Activated T-cell treated with anti-CD3 and anti-CD28 coated beads for 4 hours (primary cell): ENCODE measurements at places on chromosomes 5 and 9.
A peak's percentile ranks its signal among the peaks of the same experiment; 100 is the strongest.

GRCh38 chr5:56066931-56067450 lies 72.2 kb upstream of the IL6ST start:
- DNase-seq, result no peak

GRCh38 chr5:82097-82496 lies 9.9 kb upstream of the PLEKHG4B start:
- no peak for DNase-seq

GRCh38 chr9:36935332-36935731 lies 98.7 kb downstream of the PAX5 start:
- DNase-seq, result no peak

GRCh38 chr9:94287877-94288513 lies 28.9 kb downstream of the ZNF169 start:
- DNase-seq, result no peak

- DNase-seq, result no peak
These were observed 152.7 kb upstream of the POC5 start for GRCh38 chr5:75869891-75870290.

DNA sequence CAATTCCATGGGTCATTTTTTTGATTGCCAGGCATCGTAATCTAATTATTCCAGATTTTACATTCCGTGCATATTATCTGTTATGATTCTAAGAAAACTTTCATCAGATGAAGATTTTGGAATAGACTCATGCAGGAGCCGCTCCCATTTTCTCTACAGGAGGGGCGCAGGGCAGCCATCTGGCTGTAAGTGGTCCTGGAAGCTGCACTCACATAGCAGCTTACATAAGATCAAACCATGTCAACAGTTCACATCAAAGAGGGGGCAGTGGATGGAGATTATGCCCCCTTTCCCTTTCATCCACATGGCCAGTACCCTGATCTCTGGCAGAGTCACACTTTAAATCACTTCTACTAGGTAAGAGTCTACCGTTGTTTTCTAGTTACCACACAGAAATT lies 73.3 kb upstream of the PCA3 start:
- DNase-seq, result no peak

- no peak for DNase-seq
These were observed 52.5 kb downstream of the NR3C1 start for GRCh38 chr5:143350751-143351602.

DNA sequence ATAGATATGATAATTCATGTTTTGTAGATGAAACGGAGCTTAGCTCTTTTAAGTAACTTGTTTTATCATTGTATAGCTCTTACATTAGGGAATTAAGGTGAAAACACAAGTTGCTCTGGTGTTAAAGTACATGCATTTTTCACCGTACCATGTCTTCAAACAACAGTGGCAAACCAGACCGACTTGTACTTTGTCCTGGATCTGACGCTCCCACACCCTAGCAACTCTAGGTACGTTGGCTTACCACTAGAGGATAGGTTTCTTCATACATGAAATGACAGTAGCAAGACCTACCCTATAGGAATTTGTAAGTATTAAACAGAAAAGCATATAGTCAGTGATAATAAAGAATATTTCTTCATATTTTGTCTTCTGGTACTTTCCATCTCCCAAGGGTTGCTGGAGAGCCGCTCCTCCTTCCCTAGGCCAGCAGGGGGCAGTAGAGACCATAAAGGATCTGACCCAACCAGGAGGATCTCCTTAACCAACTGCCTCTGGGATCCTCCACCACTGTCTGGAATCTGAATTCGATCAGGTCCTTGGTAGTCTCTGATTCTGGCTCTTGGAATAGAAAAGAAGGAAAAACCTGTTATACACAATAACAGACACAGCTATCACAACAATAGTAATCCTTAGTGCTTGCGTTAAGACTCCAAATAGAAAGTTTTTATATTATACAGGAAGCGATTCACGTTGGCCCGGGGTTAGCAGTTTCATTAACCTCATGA lies 136.7 kb downstream of the CAVIN4 start:
- peak; percentile 2 for DNase-seq

GRCh38 chr5:168525856-168526255 lies 3.2 kb upstream of the FBLL1 start:
- no peak for DNase-seq

DNA sequence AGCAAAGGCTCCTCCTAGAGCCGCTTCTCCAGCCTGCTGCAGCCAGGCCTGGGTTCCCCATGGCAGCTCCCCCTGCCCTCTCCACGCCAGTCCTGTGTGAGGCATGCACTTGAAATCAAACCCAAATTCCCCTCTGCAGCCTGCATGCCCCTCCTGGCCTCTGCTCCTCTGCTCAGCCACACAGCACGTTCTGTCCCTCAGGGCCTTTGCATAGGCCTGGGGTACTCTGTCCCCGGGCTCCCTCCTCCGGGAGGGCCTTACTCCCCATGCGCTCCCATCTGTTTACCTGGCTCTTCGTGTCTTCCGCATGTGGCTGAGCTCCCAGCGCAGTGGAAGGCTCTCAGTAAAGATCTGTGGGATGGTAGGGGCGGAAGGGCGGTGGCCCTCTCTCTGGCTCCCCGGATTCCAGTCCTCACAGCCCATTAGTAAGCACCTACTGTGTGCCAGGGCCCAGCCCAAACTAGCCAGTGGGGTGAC lies 203.5 kb upstream of the IER5L start:
- no peak for DNase-seq

- DNase-seq, result peak; percentile 60
These were observed 79.5 kb upstream of the HTR4 start for GRCh38 chr5:148733601-148734438.

- DNase-seq, result peak; percentile 56
These were observed 23.4 kb downstream of the MEGF10 start for GRCh38 chr5:127313847-127314473.

DNA sequence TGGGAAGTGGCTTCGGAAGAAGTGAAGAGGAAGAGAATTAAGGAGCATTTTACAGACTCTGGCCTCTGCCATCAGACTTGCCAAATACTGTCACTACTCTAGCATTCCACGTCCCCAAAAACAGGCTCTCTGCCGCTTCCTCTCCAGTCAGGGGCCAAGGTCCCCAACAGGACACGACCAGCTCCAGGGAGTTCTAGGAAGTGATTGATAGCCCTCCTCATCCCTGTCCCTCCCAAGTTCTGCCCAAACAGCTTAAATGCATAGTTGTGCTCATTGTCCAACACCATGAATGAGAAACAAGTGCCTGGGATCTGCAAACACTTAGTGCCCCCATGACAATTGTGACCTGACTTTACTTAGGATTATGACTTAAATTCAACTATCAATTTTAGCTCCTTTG lies 96.5 kb downstream of the MED10 start:
- DNase-seq, result no peak

DNA sequence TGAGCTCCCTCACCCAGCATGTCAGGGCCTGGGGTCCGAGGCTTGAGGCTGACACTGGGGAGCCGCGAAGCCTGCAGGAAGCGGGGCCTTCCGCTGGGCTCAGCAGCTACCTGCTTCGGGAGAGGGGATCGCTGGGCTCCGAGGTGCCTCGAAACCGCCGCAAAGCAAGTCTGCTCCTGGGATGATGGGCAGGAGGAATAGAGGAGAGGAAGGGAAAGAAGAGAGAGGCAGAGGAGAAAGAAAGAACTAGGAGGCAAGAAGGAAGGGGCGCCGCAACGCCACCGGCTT lies 1.5 kb upstream of the PRDM12 start:
- DNase-seq, result no peak

DNA sequence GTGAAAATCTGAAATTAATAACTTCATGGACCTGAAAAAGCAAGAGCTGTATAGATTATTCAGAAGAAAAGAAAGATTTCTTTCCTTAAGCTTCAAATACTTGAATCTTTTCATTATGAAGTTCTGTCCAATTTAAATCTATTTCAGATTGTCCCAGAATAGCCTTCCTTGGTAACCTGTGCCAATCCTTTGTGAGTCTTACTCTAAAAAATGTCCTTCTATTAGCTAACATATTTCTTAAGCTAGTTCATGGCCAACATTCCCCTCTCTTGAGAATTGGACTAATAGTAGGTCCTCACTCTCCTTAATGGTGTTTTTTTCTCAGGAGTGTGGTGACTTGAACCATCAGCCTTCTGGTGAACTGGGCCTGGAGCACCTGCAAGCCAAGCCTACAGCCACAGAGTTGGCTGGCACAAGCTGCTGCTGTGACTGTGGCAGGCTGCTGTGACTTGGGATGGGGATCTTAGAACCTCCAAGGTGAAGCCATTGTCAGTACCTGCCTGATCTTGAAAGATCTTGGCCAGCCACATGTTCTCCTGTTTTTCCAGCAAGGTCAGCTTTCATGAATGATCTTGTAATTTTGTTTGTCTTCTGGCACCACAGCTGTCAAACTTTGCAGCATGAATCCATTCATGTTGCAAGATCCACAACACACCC lies 262.6 kb upstream of the MAP3K1 start:
- no peak for DNase-seq

- DNase-seq, result no peak
These were observed 1.4 kb upstream of the THG1L start for GRCh38 chr5:157729858-157730257.

GRCh38 chr9:77085416-77085815 lies 66.0 kb downstream of the FOXB2 start:
- DNase-seq, result no peak

DNA sequence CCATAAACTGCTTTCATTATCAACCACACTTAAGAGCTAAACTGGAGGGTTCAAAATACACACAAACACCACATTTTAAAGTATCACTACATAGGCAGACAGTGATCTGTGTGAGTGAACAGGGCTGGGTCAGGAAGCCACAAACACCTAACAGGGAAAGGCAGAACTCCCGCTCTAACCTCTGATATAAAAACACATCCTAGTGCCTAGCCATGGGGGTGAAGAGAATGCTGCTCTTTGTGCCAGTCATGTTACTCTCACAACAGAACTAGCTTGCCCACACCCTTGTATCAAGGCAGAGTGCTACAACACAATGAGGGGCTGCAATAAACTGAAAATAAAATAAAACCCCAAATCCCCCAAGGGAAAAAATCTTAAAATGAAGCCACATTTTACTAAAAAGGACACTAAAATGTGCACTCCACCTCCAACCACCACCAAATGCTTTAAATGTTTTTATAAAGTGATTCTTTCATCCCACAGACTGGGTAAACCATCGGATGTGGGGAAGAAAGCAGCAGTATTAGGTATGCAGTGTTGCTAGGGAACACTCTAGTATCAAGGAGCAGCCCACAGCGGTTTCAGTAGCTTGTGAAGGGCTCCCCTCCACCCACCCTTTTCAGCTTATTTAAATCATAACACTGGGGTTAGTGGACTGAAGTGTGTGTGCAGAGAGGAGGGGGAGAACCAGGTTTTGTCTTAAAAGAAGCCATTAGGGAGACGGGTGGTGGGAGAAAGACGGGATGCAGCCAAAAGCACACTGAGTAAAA lies 64.5 kb downstream of the TMEM161B start:
- no peak for DNase-seq

DNA sequence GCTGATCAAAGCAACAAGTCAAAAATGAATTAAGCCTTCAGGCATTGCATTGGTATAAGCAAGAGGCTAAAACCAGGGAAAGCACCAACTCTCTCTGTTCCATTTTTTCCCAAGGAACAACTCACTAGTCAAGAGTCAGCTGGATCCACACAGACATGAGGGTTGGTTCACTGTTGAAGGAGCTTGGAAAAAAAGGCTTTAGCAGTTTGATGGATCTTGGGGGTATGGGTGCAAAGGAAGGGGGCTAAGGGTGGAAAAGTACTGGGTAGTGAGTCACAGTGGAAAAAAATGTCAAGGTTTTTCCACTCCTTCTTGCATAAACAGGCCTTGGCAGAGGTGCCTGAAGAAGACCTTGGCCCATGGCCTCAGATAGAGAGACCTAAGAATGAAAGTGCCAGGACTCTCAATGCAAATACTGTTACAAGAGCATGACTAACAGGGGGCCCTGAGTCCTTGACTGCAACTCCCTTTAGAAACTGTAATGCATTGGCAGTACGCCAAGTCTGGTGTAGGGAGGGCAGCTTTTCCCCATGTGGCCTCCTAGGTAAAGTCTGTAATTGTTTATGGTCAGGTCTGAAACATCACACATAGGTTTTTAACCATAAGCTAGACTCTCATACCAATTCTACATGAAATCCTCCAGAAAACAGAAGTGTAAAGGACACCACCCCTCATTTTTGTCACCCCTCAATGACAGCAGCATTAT lies 23.7 kb downstream of the ACTL7A start:
- peak; percentile 1 for DNase-seq

DNA sequence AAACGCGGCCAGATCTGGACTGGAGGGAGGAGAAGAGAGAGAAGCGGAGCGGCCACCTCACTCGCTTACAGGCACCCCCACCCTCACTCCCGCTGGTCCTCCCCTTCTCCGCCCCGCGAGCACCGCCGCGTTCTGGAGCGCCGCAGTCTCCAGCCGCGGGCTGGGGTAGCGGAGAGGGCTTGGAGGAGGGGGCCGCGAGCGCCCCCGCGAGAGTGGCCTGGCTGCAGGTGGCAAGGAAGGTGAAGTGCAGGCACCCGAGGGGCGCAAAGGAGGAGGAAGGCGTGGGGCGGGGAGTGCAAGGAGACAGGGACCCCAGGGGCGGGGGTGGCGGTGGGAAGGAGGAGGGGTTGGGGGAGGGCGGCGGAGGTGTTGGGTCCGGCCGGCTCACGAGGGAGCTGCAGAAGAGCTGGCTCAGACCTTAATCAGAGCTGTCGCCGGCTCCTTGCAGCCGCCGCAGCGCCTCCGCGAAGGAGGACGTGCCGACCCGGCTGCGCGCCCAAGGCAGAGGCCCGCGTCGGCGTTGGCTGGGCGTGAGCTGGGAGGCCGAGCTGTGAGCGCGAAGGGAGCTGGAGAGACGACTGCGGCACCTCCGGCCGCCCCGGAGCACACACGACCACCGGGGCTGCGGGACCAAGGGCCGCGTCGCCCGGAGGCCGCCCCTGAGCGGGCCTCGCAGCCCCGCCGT lies at the start of gene DMRT3:
TSS of gene DMRT3 (plus strand) at position 398 of the 685 bp plus-strand sequence. CDS start 347 bp downstream, outside the sequence.
- DNase-seq, result no peak

GRCh38 chr9:121404906-121405305 lies 34.9 kb upstream of the STOM start:
- no peak for DNase-seq

- no peak for DNase-seq
These were observed 78.2 kb upstream of the SPINK5 start for GRCh38 chr5:147985608-147986007.

DNA sequence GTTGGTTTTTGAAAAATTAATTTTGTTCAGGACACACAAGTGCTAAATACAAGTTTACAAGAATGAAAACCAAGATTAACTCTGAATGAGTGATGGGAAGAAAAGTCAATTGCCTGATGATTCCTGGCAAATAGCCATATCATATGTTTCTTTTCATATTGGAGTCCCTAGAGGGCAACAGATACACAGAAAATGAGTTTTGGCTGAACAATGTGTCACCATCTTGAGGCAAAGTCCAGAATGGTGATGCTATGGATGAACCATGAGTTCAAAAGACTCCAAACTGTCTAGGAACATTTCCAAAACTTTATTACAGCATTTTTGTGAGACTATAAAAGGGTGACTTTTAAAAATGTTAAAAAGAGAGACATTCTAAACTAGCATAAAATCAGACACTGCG lies 382.9 kb downstream of the TMEM161B start:
- DNase-seq, result no peak

- DNase-seq, result peak; percentile 6
These were observed 31.1 kb upstream of the ADAMTSL1 start for GRCh38 chr9:18442629-18443491.

DNA sequence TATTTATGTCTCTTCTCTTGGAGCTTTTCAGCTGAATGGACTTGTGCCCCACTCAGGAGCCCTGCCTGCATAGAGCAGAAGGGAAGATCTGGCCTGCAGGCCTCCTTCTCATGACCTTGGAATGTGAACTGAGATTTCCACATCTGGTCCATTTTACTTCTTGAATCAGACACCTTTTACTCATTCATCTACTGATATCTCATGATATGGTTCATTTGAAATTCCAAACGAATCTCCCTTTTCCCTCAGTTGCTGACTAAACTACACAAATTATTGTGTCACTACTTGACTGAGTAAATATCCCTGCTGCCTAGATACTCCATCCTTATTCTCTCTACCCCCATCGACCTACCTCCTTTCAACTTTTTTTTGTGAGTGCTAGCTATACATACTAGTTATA lies 138.7 kb downstream of the PLCXD3 start:
- DNase-seq, result no peak
